ENCODE measurements at places on chromosomes 4 and X.

- DNase-seq = no peak
Observed at GRCh38 chr4:56651056-56651350, 30.1 kb downstream of the HOPX start.

DNA sequence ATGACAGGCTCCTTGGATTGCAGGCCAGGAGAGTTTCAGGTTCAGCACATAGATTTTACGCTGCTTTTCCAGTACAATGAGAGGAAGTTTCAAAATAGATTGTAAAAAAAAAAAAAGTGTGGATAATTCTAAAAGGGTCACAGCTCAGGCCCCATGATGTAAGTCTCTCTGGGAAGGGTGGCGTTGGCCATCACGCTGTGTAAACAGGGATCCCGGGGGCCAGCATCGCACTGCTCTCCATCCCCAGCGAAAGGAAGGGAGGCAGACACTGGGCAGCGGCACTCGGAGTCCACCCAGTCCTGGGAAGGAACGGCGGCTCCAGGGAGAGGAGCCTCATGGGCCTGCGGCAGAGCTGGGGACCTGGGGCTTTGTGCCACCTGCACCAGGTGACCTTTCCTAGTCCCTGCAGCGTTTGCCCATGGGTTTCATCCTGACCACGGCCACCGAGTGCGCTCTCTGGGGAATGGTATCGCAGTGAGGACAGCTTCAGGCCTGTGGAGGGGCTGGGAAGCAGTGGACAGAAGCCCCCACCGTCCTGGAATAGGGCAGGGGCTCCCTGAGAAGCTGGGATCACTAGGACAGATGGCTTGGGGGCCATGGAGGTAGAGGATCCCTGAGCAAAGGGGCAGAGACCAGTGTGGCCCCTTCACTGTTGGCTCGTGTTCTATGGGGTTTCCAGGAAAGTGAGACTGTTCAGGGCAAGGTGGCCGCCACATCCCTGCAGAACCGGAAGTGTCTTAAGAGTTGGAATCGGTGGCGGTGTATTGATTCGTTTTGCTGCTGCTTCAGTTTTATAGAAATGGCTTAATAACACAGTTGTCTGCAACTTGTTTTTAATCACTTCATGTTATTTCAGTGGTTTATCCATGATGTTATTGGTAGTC, 38.9 kb downstream of the RGS12 start:
- no peak for DNase-seq

DNA sequence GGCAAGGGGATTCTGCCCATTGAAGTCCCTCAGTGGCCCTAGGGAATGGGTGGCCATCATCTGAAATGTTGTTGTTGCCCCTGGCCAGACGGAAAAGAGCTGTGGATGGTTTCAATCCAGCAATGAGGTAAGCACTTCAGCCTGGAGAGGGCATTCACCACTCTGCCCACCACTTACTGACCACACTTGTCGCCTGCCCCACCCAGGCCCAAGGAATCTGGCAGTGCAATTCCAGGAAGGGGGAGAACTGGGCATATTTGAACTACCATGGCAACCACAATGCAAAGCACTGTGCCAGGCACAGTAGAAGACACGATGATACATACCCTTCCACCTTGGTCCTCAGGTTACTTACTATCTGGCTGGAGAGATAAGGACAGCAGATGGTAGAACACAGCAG, 161.6 kb downstream of the PDGFRA start:
- no peak for DNase-seq

DNA sequence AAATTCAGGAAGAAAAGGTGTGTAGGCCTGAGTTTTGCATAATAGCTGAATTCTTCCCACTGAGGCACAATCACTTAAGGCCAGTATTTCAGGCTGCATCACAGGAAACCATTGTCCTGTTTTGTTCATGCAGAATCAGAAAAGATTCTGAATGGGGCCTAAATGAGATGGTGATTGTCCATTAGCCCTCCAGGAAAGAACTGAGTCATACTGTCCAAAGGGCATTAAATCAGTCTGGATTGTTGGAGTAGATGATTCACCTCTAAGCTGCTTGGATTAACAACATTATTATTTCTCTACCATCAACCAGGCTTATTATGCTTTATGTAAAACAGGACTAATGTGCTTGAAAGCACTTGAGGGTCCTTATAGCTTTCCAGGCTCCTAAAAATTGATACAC, 36.2 kb downstream of the CT47B1 start:
- DNase-seq = peak; percentile 13

- DNase-seq = peak; percentile 0
Observed at GRCh38 chrX:113260474-113260873, 419.8 kb upstream of the AMOT start.

DNA sequence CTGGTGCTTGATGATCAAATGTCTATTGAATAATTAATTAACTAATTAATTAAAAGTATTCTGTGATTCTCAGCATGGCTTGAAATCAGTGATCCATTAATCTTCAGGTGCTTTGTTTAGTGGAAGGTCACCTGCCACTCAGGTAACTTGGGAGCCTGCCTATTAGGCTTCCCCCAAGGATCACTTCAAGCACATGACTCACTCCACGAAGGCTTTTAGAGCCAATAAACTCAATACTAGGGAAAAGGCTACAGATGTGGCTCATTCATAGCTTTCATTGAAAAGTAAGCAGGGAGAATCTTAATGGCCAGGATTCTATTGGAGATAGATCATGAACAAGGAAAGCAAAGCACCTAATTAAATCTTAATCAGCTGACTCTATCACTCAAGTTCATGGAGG, 21.3 kb downstream of the AREG start:
- no peak for DNase-seq

- DNase-seq = peak; percentile 31
Observed at GRCh38 chr4:38803833-38804653, 548 bp downstream of the TLR1 start.

- peak; percentile 12 for DNase-seq
Observed at GRCh38 chr4:168335621-168336020, 17.1 kb upstream of the DDX60 start.

DNA sequence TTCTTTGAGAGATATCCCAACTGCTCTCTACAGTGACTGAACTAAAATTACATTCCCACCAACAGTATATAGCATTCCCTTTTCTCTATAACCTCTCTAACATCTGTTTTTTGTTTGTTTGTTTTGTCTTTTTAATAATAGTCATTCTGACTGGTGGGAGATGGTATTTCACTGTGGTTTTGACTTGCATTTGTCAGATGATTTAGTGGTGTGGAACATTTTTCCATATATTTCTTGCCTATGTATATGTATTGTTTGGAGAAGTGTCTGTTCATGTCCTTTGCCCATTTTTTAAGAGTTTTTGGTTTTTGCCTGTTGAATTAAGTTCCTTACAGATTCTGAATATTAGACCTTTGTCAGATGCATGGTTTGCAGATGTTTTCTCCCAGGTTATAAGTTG, 9.0 kb downstream of the USO1 start:
- peak; percentile 20 for DNase-seq

DNA sequence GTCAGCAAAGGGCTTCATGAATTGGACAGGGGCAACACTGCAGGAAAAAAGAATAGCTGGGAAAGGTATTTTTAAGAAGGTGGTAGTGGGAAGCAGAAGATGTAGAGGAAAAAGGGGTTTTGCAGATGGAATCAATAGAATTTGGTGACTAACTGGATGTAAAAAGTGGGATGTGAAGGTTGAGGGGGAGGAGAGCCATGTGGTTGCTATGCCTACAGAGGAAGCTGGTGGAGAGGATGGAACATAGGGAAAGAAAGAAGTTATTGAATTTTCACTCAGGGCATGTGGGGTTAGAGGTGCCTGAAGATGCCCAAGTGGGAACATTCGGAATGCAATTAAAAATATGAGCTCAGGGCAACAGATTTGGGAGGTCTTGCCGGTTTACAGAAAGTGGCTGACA, 33.0 kb downstream of the REELD1 start:
- DNase-seq = no peak

DNA sequence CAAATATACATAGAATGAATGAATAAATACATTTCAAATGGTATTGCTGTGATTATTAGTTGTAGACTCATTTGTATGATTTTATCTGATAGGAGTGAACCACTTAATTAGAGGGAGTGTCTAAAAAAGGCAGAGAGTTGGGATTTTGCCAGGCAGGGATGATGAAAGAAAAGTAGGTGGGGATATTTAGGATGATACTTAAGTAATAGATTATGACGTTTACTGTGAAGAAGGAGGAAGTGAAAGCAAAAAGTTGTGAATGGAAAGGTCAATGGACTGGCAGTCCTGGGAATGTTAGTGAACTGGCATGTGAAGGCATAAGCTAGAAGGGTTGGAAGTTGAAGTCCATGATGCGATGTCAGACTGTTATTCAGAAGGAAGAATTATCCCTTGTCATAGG, 917.1 kb downstream of the RAPGEF2 start:
- no peak for DNase-seq

DNA sequence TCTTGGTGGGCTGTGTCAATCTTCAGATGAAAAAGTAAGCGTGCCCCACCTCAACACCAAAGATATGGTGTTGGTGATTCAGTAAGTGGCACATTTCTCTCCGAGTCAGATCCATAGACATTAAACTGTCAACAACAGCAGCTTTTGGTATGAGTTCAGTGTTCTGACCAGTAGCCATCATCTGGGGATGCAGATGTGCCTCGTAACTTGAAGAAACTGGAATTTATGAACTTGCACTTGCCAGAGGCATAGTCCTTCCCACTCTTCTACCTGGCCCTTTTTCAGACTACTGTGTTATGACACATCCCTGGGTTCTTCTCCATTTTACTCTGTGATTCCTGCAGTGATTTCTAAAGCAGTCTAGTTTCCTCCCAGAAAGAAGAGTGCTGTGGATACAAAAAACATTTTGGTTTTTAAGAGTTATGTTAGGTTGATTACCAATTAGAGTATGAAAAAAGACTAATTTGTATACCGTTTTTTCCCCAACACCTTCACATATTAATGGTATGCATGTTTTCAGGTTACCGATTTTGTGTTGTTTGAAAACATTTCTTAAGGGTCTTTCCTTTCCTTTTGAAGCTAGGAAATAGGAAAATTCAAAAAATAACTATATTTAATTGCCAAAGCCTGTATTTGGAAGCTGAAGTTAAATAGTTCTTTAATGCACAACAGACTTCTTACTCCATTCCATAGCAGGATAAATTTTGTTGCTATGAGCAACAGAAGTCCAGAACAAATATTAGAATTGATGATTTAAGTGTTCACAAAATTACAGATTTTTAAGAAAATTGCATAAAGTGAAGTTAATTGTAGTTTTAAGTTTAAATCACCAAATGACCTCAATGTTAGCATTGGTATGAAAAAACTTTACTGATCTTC, 39.3 kb downstream of the NUDT6 start:
- DNase-seq = peak; percentile 78

All from AG10803 (cell line).